ENCODE measurements at places on chromosomes 1 and 21.
A peak's percentile ranks its signal among the peaks of the same experiment; 100 is the strongest.

GRCh38 chr1:201608635-201609395 is 69.9 kb downstream of the NAV1 start:
- DNase-seq = no peak

- DNase-seq = peak; percentile 60
These were observed 7.0 kb downstream of the KCNAB2 start for GRCh38 chr1:6052543-6053205.

DNA sequence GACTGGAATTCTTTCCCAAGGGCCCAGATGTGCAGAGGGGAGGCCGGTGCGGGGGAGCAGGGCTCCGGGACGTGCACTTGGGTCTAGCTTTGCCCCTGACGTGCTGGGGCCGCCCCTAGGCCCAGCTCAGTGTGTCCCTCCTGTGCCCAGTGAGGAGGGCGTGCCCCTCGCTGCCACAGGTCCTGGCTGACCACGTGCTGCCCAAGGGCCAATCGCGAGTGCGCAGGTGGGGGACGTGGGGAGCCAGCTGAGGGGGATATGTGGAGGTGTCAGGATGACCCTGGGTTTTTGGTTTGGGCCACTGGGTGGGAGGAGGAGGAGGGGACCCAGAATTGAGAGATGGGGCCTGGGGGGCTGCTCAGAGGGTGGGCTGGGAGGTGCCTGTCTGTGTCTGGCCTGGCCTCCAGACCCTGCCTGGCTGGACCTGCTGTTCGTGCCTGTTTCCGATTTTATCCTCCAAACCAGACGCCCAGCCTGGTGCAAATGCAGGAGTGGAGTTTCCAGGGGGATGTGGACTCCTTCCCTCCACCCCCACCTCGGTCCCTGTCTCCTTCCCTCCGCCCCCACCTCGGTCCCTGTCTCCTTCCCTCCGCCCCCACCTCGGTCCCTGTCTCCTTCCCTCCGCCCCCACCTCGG is 6.1 kb upstream of the RNF223 start:
- peak; percentile 74 for DNase-seq

DNA sequence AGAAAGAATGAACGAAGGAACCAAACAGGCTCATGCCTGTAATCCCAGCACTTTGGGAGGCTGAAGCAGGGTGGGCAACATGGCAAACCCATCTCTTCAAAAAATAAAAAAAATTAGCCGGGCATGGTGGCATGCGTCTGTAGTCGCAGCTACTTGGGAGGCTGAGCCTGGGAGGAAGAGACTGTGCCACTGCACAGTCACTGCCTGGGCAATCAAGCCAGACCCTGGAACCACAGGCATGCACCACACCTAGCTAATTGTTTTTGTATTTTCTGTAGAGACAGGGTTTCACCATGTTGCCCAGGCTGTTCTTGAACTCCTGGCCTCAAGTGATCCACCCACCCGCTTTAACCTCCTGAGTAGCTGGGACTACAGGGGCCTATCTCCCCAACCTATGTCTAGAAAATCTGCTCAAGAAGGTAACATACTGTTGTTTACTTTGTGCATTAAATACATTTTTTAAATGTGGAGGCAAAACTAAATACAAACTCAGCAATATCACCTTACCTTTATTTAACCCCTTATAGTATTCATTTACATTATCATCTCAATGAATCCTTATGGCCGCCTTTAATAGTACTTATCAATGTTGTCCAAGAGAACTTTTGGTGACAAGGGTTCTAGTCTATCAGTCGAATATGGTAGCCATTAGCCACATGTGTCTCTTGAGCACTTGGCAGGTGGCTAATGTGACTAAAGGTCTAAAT is 2.7 kb downstream of the KHDC4 start:
- DNase-seq = no peak

- DNase-seq = no peak
These were observed 350.2 kb downstream of the ZNF326 start for GRCh38 chr1:90344963-90345730.

DNA sequence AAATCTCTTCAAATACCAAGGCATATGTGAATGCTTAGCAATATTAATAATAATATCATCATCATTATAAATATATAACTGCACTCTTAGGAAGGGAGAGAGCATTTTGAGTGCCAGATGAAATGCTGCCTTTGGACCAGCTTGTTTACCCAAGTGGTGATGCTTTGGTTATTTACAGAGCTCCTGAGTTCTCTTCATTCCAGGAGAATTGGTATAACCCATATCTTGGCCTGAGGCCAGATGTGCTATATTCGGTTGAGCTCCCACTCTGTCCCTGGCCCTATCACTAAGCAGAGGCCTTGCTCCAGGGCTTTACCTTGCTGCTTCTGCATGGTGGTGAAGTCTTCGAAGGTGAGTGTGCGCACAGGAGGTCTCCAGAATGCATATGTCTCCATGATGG is 89.4 kb downstream of the TBX15 start:
- no peak for DNase-seq

- DNase-seq = no peak
These were observed 53.9 kb upstream of the HSD17B7 start for GRCh38 chr1:162736633-162737067.

- no peak for DNase-seq
These were observed 36.4 kb downstream of the TBCE start for GRCh38 chr1:235403593-235403992.

- DNase-seq = no peak
These were observed 26.0 kb downstream of the ROR1 start for GRCh38 chr1:63799820-63800219.

GRCh38 chr21:14366998-14367397 is 15.9 kb downstream of the HSPA13 start:
- DNase-seq = no peak

GRCh38 chr1:211581526-211581925 is 2.6 kb upstream of the SLC30A1 start:
- peak; percentile 79 for DNase-seq

DNA sequence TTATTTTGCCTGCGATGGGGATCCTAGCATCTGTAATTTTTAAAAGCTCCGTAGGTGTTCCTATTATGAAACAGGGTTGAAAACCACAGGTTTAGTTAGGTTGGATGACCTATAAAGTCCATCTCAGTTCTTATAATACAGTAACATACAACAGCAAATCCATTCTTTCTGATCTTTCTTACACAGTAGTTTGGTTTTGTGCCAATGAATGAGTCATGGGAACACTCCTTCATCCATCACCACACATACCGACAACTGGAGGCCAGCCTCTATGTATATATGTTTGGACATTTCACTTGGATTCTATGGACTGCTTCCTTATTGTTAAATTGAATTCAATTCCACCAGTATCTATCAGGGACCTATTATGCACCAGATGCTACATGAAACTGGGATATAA is 118.4 kb upstream of the L1TD1 start:
- no peak for DNase-seq

- no peak for DNase-seq
These were observed 48.8 kb downstream of the KCNK1 start for GRCh38 chr1:233662575-233663304.

DNA sequence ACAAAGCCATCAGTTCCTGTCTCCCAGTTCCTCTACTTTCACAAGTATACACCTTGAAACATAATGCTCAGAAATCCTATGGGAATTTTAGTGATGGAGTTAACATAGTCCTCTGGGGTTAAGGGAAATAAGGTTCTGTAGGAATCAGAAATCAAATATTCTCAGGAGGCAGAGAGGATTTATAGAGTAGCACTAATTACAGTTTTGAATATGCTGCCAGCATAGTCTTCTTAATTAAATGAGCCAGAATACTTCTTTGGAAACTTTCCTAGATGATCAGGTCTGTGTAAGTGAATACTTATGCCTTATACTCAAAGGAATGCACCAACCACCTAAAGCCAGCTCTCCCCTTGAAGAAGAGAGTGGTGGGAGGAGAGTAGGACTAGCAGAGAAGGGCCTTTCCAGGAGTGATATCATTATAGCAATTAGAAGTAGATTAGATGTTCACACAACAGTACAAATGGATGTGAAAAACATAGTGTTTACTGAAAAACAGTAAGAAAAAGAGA is 31.4 kb upstream of the DIRAS3 start:
- no peak for DNase-seq

DNA sequence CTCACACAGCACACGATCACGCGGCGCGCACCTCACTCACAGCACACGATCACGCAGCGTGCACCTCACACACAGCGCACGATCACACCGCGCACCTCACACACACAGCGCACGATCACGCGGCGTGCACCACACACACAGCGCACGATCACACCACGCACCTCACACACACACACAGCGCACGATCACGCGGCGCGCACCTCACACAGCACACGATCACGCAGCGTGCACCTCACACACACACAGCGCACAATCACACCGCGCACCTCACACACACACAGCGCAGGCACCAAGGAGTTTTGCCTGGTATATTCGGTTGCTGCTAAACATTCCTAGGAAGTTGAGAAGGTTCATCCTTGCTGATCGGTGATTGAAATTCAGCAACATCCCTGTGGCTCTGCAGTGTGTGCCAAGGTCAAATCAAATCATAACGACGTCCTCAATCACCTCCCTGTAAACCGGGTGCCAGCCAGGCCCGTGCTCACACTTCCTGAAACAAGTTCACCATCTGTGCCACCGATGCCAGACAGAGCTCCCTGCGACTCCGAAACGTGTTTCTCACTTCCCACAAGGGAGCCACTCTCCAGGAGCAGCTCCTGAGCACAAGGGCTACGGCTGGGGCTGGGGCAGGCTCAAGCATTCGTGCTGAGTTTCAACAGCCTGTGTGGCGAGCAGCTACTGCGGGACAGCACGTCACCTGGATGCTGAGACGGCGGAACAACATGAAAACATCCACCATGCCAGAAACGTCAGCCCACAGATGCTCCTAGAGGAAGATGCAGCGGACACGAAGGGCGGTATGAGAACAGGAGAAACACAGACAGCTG is 30.2 kb downstream of the WDR4 start:
- DNase-seq = no peak

DNA sequence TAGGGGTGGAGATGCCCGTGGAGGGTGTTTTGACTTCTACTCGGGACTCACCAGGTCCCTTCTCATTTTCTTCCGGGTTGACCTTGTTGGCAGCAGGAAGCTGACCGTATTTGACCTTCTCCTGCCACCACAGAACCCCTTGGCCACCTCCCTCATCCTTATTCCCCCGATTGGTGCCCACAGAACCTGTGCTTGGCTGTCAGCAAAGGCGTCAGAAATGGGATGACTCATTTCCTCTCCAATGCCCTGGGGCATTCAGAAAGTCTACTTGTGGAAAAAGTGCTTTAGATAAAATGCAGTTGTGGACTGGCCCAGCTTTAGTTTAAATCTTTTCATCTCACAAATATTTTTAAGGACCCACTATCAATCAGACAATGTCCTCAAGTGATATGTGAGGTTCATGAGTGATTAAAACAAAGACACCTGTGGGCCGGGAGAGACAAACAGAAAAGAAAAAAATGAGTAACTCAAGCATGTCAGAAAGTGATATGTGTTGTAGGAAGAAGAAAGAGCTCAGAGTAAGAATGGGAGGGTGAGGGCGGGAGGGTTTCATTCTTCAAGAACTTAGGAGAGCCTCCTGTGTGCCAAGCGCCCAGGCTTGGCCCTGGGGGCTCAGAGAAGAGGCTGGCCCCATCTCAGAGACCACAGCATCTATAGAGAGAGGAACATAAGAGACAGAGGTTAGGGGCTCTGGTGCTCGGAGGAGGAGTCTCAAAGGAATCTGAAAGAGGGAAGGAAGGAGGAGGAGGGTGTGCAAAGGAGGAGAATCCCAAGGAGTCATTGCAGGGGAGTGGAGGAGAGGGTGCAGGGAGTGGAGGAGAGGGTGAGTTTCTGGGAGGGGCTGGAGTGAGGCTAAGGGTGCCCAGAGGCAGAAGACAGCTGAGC is 221.6 kb upstream of the VAMP3 start:
- DNase-seq = no peak

GRCh38 chr1:150572918-150573647 is 6.3 kb downstream of the MCL1 start:
- no peak for DNase-seq

GRCh38 chr1:15177710-15178166 is 24.2 kb downstream of the TMEM51 start:
- no peak for DNase-seq

DNA sequence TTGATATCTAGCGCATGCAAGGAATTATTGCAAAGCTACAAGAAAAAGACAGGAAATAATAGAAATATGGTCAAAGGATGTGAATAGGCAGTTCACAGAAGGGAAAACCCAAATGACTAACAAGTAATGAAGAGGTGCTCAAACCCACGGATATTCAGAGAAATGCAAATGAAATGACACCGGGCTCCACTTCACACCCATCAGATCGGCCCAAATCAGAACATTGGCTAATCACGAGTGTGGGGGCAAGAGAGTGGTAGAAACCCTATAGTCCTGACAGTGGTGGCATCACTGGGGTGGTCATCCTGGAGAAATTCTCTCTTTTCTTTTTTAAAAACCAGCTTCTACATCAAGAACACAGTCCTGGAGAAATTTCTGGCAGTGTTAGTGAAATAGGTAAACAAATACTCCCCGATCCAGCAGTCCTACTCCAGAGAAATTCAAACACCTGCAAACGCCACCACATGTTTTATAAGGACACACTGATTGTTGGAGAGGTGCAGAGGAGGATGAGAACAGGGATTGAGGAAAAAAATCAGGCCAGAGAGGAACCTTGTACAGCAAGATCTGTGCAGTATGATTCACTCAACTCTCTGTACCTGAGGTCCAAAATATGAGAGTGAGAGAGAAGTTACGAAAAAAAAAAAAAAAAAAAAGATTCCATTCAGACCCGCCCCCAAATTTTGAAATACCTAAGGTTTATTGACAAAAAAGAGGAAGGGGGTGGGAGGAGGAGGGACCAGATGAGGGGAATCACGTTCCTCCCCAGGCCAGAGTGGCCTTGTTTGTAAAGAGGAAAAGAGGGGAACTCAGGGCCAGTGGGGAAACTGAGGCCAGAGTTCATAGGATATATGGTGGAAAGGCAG is 9.2 kb upstream of the TNFRSF1B start:
- no peak for DNase-seq

DNA sequence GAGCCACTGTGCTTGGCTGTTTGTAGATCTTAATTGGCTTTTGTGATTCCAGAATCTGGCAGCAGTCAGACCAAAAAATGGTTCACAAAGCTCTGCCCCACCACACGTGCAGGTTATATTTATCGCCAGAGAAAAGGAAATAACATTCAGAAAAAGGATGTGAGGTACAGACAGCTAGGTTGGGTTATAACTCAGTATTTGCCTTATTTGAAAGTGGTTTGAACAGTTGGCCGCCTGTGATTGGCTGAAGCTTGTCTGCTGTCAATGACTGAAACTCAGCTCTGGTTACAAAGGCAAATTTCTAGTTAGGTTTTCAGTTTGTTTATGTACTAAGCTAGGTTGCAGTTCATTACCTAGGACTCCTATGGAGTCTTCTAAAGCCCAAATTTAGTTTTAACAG is 9.6 kb downstream of the SH3BGR start:
- no peak for DNase-seq

DNA sequence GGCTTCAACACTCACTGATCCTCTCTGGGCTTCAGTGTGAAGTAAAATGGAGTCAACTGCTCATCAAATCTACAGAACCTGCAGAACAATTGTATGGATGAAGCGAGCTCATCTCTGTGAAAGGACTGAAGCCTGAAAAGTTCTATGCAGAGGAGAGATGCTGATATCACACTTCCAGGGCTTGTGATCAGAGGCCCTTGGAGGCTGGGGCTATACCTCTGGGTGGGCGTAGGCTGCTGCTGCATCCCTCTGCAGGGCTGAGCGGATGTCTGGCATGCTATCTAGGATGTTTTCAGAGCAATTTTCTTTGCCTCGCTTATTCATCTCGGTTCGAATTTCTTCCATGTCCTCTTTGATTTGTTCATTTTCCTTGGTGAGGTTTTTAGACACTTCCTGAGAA is 17.6 kb downstream of the OLFML2B start:
- no peak for DNase-seq

Measured in tibial artery (tissue), 4 donors.